PC-9 (cell line): ENCODE measurements at places on chromosomes 7 and 10.

GRCh38 chr7:55130395-55131141, 111.8 kb downstream of the EGFR start:
- H3K36me3 ChIP-seq = peaks cover 24% of the 10 kb centered on the region
- H3K27me3 ChIP-seq = no peaks in the 10 kb centered on the region
- no peak overlapping the region for H3K4me3 ChIP-seq
- no peak for DNase-seq
- peak overlapping the region; percentile 92 for H3K27ac ChIP-seq

- H3K4me1 ChIP-seq = no peaks in the 10 kb centered on the region
- no peak for DNase-seq
- no peaks in the 10 kb centered on the region for H3K27me3 ChIP-seq
- no peak overlapping the region for H3K27ac ChIP-seq
These were observed 13.7 kb downstream of the HTRA1 start for GRCh38 chr10:122475100-122475499.

GRCh38 chr10:50453940-50454339, 169.8 kb downstream of the SGMS1 start:
- no peak overlapping the region for H3K27ac ChIP-seq
- no peak for DNase-seq
- no peaks in the 10 kb centered on the region for H3K27me3 ChIP-seq
- no peak overlapping the region for H3K4me3 ChIP-seq

- H3K4me3 ChIP-seq = no peak overlapping the region
- no peak overlapping the region for H3K27ac ChIP-seq
- H3K36me3 ChIP-seq = no peaks in the 10 kb centered on the region
- no peaks in the 10 kb centered on the region for H3K27me3 ChIP-seq
- H3K4me1 ChIP-seq = peaks cover 6% of the 10 kb centered on the region; the same call in 1 of the 2 replicates
These were observed 14.8 kb downstream of the CHAT start for GRCh38 chr10:49628599-49628998.

- H3K4me3 ChIP-seq = peak overlapping the region; percentile 17; the same call in 1 of the 2 replicates
- H3K27me3 ChIP-seq = peaks cover 12% of the 10 kb centered on the region; the same call in 1 of the 2 replicates
- DNase-seq = no peak
- H3K4me1 ChIP-seq = no peaks in the 10 kb centered on the region
- no peak overlapping the region for H3K27ac ChIP-seq
These were observed 21.5 kb upstream of the MYL10 start for GRCh38 chr7:101650579-101651081.

- no peak for DNase-seq
- H3K27me3 ChIP-seq = no peaks in the 10 kb centered on the region
- peaks cover 76% of the 10 kb centered on the region for H3K4me1 ChIP-seq
- no peak overlapping the region for H3K4me3 ChIP-seq
- H3K27ac ChIP-seq = peak overlapping the region; percentile 71
These were observed 11.0 kb upstream of the TRIM8 start for GRCh38 chr10:102633287-102633686.

DNA sequence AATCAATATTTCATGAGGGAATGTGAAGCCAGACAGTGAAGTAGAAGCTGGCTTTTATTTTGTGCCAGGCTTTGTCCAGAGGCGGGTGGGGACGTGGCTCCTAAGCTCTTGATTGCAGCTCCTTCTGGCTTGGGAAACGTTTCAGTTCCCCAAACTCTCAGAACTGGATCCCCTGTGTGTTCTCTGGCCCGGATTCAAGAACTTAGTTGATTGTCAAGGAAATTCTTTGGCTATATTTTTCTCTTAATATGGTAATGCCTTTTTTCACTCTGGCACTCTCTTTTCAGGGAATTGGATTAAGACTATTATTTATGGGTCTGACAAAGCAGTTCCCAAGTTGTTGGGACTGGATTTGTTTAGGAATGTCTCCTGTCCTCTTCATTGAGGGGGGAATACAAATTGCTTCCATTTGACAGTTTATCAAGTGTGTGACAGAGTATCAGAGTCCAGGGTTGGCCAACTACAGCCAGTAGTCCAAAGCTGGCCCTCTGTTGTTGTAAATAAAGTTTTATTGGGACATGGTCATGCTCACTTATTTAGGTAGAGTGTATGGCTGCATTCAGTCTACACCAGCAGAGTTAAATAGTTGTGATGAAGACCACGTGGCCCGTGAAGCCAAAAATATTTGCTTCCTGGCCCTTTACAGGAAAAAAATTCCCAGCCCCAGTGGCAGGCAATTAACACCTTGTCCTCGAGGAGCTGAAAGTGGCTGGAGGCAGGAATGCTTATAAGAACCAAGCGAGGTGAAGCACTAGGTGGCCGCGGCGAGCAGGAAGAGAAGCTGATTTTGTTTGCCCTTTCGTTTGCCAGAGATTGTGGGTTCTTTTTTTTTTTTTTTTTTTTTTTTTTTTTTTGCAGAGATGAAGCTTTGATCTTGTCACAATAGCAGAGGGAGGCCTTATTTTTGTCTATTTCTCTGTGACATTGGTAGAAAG, 34.3 kb downstream of the HTRA1 start:
- H3K27me3 ChIP-seq = no peaks in the 10 kb centered on the region
- no peak for DNase-seq
- H3K4me1 ChIP-seq = peaks cover 10% of the 10 kb centered on the region
- no peak overlapping the region for H3K27ac ChIP-seq
- H3K4me3 ChIP-seq = no peak overlapping the region

DNA sequence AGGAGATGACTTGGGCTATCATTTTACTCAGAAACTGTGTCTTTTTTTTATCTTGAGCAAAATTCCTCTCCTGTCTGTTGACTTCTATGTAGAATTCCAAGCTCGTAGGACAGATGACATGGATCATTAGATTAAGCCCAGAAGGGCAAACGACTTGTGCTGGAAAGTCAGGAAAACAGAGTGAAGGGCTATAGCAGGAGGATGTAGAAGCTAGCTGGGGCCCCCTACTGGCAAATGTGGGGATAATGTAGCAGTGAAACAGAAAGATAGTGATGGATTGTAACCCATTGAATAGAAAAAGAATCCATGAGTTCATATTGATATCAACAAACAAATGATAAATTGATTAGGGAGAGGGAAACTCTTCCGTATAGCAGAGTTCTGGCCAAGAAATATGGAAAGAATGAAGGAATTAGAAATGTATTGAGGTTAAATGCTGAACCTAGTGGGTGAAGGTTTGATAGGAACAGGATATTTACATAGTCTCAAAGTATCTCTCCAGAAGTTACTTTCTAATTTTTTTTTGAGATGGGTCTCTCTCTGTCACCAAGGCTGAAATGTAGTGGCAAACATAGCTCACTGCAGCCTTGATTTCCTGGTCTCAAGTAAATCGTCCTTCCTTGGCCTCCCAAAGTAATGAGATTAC, 103.6 kb downstream of the LYZL1 start:
- no peak overlapping the region for H3K27ac ChIP-seq
- H3K4me1 ChIP-seq = no peaks in the 10 kb centered on the region
- DNase-seq = peak; percentile 33
- H3K36me3 ChIP-seq = no peaks in the 10 kb centered on the region
- no peak overlapping the region for H3K4me3 ChIP-seq

- peak overlapping the region; percentile 72 for H3K27ac ChIP-seq
- no peaks in the 10 kb centered on the region for H3K36me3 ChIP-seq
- peak; percentile 97 for DNase-seq
- H3K4me3 ChIP-seq = peak overlapping the region; percentile 10; the same call in 1 of the 2 replicates
- H3K4me1 ChIP-seq = peaks cover 33% of the 10 kb centered on the region
- H3K27me3 ChIP-seq = peaks cover 27% of the 10 kb centered on the region; the same call in 1 of the 2 replicates
These were observed 7.9 kb downstream of the MTURN start for GRCh38 chr7:30142710-30143109.

- H3K27ac ChIP-seq = no peak overlapping the region
- no peak overlapping the region for H3K4me3 ChIP-seq
- no peaks in the 10 kb centered on the region for H3K27me3 ChIP-seq
- no peak for DNase-seq
- H3K36me3 ChIP-seq = no peaks in the 10 kb centered on the region
- H3K4me1 ChIP-seq = no peaks in the 10 kb centered on the region
These were observed 117.2 kb upstream of the ADO start for GRCh38 chr10:62687230-62687748.

DNA sequence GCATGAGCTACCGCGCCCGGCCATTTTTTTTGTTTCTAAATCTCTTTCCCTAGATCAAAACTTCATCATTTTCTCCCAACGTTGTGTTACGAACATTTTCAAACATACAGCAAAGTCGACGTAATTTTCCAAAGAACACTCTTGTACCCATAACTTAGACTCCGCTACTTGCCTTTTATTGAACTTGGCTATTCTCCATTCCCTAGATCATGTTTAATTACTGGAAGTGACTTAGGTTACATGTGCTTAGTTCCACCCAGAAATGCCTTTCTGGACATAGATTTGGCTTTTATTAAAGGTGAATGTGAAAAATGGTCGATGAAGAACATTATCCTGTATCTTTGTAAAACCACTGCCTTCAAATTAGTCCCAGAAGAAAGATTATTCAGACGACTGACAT, 25.4 kb downstream of the DYNC2I1 start:
- no peak overlapping the region for H3K4me3 ChIP-seq
- no peaks in the 10 kb centered on the region for H3K27me3 ChIP-seq
- H3K36me3 ChIP-seq = 0 out of 2 replicates have a peak, but pooled peaks cover 16% of the 10 kb centered on the region
- H3K4me1 ChIP-seq = no peaks in the 10 kb centered on the region
- DNase-seq = no peak

DNA sequence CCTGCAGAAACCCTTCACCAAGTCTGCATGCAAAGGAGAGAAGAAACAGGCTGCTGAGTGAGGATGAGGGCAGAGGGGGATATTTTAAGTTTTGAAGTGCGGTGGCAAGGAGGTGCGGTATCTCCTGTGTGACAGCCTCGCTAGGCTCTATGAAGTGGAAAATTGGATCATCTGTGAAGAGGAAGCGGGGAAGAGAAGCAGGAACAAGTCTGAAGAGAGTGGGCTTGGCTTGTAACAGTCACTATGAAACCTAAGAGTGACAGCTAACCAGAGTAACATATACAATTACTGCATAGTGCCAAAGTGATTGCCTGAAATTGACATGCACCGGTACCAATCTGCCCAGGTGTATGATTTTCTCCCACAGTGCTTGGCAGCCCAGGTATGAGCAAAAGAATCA, 287.5 kb upstream of the KLF14 start:
- H3K36me3 ChIP-seq = peaks cover 27% of the 10 kb centered on the region
- H3K4me3 ChIP-seq = no peak overlapping the region
- H3K4me1 ChIP-seq = peaks cover 27% of the 10 kb centered on the region
- no peaks in the 10 kb centered on the region for H3K27me3 ChIP-seq
- no peak for DNase-seq

- peak overlapping the region; percentile 84 for H3K27ac ChIP-seq
- DNase-seq = no peak
- no peak overlapping the region for H3K4me3 ChIP-seq
- H3K36me3 ChIP-seq = no peaks in the 10 kb centered on the region
These were observed 84.2 kb upstream of the STEAP1B start for GRCh38 chr7:22584179-22584578.

- H3K4me3 ChIP-seq = no peak overlapping the region
- H3K27me3 ChIP-seq = peaks cover 47% of the 10 kb centered on the region
- no peaks in the 10 kb centered on the region for H3K36me3 ChIP-seq
These were observed 615.1 kb downstream of the SDK1 start for GRCh38 chr7:3916146-3916545.

DNA sequence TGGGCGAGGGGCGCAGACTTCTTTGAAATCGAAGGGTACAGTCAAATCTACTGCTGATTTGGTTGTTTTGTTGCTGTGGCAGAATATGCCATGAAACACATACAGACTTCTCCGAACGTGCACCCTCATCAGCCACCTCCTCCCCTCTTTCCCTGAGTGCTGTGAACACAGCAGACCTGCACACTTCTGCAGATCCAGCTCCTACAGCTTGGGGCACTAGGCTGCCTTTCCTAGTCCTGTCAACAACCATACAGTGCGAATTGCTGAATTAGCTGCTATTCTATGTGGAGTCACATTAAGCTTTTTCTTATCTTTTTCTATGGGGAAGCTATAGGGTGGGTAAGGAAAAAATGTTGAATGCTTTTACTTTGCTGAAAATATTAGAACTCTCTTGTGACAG, 57.5 kb downstream of the COL17A1 start:
- H3K4me3 ChIP-seq = no peak overlapping the region
- H3K4me1 ChIP-seq = no peaks in the 10 kb centered on the region
- H3K27ac ChIP-seq = no peak overlapping the region
- no peak for DNase-seq
- H3K36me3 ChIP-seq = 0 out of 2 replicates have a peak, but pooled peaks cover 4% of the 10 kb centered on the region

- no peak for DNase-seq
- H3K27me3 ChIP-seq = no peaks in the 10 kb centered on the region
- H3K36me3 ChIP-seq = peaks cover 51% of the 10 kb centered on the region
- H3K4me3 ChIP-seq = peak overlapping the region; percentile 30; the same call in 1 of the 2 replicates
These were observed 13.9 kb downstream of the TSPAN14 start for GRCh38 chr10:80468002-80468401.

DNA sequence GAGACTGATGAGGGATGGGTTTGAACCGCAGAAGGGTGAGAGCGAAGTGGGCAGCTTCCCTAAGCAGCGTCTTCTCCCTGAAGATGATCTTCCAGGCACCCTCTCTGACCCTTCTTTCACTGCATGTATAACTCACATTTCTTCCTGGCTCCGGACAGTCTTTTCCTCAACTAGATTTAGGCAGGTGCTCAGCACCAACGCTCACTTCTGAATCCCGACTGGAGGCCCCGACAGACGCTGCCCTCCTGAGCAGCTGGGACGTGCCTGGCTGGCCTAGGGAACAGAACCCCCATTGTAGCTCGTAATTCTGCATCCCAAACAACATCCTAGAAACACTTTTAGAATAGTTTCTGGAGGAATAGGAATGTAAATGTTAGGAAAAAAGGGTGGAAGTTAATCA, 206.6 kb downstream of the DIP2C start:
- H3K27ac ChIP-seq = no peak overlapping the region
- no peaks in the 10 kb centered on the region for H3K36me3 ChIP-seq
- H3K4me1 ChIP-seq = no peaks in the 10 kb centered on the region
- no peak overlapping the region for H3K4me3 ChIP-seq

DNA sequence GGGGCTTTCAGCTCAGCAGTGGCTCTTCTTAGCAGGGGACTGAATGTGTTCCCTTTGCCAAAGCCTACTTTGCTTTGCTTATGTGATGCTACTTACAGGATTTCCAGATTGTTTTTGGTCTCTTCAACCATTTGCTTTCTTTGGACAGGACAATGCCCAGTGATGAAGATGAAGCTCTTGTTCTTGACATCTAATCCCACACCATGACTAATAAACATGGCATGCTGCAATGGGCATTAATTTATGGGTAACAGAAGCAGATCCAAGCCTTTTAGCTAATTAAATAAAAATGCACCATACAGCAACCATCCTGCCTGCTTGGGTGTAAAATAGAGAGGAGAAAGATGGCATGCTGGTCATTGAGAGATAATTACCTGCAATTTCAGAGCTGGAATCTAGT, 175.5 kb upstream of the ITGB1 start:
- DNase-seq = no peak
- peaks cover 42% of the 10 kb centered on the region for H3K4me1 ChIP-seq
- no peaks in the 10 kb centered on the region for H3K27me3 ChIP-seq
- no peaks in the 10 kb centered on the region for H3K36me3 ChIP-seq
- peak overlapping the region; percentile 95 for H3K27ac ChIP-seq
- H3K4me3 ChIP-seq = no peak overlapping the region

DNA sequence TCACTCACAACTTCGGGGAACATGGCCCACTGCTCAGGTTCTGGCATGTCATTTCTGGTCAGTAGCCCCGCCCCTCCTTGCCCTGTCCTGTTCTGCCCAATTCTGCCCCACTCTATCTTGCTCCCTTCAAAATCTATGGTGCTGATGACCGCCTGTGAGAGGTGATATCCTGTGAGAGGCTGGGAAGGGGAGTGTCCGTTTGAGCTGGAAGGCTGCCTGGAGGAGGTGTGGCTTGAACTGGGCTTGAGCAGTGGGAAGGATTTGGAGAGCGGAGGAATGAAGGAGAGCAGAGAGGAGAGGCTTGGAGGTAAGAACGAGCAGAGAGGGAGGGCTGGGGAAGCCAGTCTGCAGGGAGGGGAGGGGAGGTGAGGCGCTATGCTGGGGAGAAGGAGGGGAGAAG, 145.3 kb downstream of the RPS24 start:
- no peak for DNase-seq
- no peaks in the 10 kb centered on the region for H3K4me1 ChIP-seq
- H3K36me3 ChIP-seq = no peaks in the 10 kb centered on the region
- H3K4me3 ChIP-seq = no peak overlapping the region
- peaks cover 73% of the 10 kb centered on the region for H3K27me3 ChIP-seq
